ENCODE measurements at places on chromosomes 2 and 18.

GRCh38 chr2:179181002-179181401 is 83.6 kb downstream of the SESTD1 start:
- no peak for DNase-seq

DNA sequence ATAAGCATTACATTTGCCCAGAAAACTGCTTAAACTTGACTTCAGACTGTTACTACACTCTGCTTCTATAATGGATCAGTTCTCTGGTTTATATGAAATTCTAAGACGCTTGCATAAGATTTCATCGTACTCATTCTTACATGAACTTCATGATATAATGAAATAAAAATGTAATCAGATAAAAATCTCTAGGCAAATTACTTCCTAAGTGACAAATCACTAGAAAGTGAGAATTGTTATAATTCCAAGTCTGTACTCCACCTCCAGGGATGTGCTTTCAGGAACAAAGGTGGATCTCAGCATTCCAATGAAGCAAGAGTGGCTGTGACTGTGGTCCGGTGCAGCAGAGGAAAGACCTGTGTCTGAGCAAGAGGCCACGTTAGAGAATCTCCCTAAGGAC is 226.2 kb downstream of the PIEZO2 start:
- DNase-seq, result no peak

GRCh38 chr18:22314420-22314819 is 103.3 kb downstream of the CTAGE1 start:
- no peak for DNase-seq

GRCh38 chr2:234266952-234267351 is 216.4 kb downstream of the SPP2 start:
- no peak for DNase-seq

- DNase-seq, result no peak
Measured at GRCh38 chr2:204321027-204321800, 224.1 kb upstream of the PARD3B start.

GRCh38 chr2:166106431-166107015 is 21.3 kb downstream of the SCN1A start:
- no peak for DNase-seq

DNA sequence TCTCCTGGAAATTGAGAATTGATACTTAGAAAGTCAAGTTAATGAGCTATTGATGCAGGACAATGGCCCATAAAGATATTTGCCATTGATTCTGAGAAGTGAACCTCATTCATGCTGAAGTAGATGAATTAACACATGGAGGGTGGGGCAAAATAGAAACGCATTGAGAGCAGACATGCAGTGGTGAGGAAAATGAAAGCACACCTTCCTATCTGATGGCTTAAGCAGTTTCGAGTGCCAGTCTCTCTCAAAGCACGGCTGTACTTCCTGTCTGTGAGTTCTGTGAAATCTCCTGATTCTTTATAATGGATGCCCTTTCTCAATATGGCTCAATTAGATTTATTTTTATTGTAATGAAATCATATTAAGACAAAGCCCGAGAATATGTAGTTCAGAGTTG is 247.0 kb downstream of the TMX3 start:
- DNase-seq, result no peak

- no peak for DNase-seq
Measured at GRCh38 chr18:79588636-79589481, 90.7 kb upstream of the CTDP1 start.

- no peak for DNase-seq
Measured at GRCh38 chr2:155842103-155842502, 490.4 kb downstream of the NR4A2 start.

DNA sequence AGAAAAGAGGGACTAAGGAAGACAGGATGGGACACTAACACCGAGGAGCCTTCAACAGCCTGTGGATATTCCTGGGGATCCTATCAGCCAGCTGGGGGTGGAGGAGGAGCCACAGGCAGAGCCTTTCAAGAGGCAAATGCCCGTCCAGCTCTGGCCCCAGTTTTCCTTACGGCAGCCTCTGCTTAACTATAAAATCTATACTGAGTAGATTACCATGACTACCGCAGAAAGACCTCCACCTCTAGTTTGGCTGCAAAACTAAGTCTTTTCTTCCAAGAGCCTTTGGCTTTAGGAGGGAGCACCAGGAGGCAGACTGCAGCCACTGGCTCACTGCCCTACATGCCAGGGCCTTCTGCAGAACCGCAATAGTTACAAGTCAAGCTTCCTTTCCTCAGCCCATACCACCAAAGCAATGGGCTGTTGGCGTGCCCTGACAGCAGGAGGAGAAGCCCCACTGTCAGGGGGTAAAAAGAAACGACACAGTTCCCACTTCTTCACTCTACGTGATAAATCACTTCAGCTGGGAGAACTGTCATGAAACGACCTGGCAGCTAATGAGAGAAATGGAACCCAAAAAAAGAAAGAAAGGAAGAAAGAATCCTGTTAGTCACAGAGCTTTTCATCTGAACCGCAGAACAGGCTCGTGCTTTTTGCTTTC is 25.1 kb upstream of the CREB1 start:
- DNase-seq, result no peak

GRCh38 chr2:238152771-238153688 is 5.7 kb upstream of the ERFE start:
- DNase-seq, result no peak

DNA sequence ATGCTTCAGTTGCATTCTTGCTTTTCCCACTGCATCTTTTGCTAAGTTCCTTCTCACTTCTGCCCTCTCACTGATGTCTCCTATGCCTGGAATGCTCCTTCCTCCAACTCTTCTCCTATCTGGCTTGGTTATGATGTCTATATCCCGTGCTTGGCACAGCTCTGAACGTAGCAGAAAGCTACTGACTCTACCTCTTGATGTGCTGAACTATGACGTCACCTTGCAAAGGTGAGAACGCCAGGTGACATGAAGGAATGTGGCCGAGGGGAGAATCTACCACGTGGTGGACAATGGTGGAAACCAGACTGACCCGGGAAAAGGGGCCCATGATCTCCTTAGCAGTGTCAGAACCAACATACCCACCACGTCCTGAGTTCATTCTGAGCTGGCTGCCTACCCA is 209.7 kb downstream of the SH3BP4 start:
- no peak for DNase-seq

GRCh38 chr2:51027442-51027841 is 4.5 kb downstream of the NRXN1 start:
- DNase-seq, result no peak

DNA sequence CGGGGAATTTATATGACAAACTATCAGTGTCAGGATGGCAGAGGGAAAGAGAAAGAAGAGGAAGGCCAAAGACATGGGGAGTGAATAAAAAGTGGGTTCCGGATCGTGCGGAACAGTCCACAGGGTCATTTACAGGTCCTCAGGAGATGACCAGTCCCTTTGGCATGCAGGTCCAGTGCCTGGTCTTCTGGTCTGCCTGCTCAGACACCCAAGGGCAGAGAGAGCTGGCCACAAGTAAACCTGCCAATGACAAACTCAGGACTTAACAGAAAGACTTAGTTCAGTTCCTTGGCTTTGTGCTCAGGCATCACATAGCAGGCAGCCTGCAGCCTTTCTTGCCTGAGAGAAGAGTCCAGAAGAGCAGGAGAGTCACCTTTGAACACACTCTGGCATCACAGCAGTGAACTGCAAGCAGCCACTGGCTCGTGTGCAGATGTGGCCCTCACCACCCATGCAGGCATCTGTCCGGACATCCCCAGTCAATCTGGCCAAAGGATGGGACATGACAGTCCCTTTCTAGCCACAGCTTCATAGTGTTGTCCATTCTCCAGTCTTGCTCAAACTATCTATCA is 14.0 kb downstream of the TMEM127 start:
- no peak for DNase-seq

- no peak for DNase-seq
Measured at GRCh38 chr2:19361325-19361990, 3.0 kb upstream of the OSR1 start.

- no peak for DNase-seq
Measured at GRCh38 chr2:105886029-105886454, 141.3 kb downstream of the NCK2 start.

- no peak for DNase-seq
Measured at GRCh38 chr2:152114366-152114765, 15.5 kb upstream of the CACNB4 start.

- DNase-seq, result no peak
Measured at GRCh38 chr2:200703127-200703925, 108.4 kb upstream of the BZW1 start.
